CD4-positive, alpha-beta T cell treated with Interleukin-4 for 1 hour (primary cell): ENCODE measurements at places on chromosomes 3 and 15.

DNA sequence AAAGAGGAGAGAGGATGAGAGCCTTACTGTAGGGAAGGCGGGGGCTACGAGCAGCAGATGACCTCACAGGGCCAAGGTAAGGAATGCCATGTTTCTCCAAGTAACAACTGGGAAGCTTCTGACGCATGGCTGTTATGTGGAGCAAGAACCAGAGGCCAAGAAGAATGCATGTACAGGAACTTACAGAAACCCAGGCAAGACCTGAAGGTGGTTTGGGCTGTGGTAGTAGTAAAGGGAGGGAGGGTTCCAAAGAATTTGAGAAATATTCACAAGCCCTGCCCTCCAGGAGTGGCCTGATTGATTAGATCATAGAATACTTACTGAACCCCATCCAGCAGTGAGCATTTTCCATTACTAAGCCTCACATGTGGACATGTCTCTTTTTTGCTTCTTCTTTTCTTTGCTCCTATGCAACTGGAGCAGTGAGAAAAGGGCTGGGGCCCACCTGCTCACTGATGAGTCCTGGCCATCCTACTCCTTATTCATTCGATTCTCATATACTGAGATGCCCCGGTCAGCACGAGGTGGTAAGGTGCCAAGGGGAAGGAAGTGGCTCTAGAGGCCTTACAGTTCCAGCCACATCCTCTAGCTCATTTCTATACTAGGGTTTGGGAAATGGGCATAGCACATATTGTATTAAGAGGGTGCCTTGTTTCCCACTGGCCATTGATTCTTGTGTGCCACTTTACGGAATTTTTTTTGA is 8.3 kb upstream of the SLC12A8 start:
- DNase-seq, result no peak

DNA sequence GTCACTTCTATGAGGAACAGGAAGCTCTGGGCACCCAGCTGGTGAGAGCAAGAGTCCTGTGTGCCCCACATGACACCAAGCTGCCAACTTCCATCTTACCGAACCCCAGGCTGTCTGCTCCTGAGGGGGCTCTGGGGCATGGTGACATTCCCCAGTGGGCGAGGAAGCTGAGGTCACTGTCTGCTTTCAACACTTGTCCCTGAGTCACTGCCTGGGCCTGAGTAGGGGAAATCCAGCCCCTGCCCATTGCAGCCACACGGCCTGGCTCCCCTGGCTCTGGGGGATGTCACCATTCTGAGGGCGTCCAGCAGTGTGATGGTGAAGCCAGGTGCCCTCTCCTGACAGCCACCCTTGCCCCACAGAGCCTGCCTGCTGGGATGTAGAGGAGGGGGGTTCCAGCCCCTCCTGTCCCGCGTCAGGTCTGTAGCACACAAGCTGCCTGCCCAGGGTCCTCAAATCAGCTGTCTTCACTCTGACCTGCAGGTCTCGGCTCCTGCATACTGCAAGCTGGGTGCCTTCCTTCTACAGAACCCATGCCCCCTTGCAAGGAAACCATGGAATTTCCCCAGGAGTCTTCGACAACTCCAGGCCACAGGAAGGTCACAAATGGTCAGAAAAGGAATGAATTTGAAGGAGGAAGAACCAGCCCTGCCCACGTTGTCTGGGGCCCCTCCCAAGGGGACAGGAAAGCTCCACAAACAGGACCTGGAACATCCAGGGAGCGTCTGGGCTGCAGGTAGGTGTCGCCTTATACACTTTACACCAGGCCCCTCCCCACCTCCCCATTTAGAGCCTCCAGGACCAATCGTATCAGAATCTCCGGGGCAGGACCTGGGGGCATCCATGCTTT is 69.9 kb upstream of the GATM start:
- DNase-seq, result no peak

GRCh38 chr3:160401291-160402095 is 2.0 kb downstream of the SMC4 start:
- DNase-seq, result peak; percentile 20

GRCh38 chr3:194404365-194405140 is 5.5 kb upstream of the GP5 start:
- no peak for DNase-seq

DNA sequence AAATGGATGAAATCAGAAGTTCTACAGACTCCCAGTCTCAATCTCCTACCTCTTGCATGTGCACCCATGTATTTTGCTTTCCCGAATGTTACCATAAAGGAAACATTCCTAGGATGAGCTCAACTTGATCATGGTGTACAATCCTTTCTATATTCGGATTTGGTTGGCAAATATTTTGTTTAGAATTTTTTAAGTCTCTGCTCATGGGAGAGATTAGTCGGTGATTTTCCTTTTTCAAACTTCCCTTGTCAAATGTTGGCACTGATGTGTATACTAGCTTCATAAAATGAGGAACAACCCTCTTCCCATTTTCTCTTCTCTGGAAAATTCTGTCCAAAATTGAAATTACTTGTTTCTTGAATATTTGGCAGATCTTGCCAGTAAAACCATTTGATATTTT is 317.6 kb upstream of the RASGRP1 start:
- DNase-seq, result no peak

DNA sequence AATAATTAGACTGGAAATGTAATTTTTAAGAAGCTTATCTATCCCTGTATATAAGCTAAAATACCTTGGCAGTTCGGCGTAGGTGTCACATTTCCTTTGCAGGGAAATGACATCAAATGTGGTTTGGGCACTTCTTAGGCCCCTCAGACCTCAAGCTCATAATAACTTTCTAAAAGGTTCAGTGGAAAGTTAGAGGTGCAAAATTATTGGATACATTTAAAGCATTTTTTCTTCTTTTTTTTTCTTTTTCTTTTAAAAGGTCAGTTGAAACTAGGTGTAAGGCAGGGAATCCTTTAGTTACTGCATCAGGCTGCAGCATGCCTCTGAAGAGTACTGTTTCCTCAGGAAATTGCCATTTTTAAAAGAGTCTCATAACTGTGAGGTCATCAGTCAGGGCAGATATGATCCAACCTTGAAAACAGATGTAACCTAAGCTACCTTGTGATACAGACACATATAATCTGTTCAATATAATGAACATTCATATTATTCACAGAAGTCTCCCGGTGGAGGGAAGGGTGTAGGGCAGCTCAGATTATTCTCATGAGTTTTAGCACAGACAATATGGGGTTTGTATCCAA is 4.8 kb downstream of the SACM1L start:
- DNase-seq, result peak; percentile 73

- peak; percentile 21 for DNase-seq
Measured at GRCh38 chr15:52503788-52504496, 24.7 kb downstream of the MYO5A start.

DNA sequence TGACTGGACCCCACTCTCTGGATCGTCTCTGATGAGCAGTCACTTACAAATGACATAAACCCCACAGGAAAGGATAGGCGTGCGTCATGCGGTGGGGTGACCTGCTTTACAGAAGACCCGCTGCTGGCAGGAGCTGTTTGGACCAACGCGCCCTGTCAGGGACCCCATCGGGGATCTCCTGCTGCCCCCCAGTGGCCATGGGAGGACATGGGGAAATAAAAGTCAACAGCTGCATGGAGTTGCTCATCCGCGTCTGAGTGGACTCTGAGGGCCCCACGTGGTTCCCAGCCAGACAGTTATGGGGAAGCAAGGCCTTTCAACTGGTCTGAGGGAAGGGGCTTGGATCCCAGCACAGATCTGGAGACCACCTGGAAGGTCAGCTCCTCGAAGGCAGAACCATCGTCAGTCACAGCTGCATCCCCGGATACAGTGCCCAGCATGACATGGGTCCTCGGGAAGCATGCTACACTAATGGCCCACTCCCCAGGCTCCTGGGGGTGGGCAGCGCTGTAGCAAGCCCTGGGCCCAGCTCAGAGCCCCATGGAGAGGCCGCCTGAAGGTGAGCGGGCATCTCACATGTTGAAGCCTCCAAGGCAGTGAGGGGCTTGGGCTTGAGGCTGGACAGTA is 32.1 kb downstream of the PTH1R start:
- peak; percentile 82 for DNase-seq

DNA sequence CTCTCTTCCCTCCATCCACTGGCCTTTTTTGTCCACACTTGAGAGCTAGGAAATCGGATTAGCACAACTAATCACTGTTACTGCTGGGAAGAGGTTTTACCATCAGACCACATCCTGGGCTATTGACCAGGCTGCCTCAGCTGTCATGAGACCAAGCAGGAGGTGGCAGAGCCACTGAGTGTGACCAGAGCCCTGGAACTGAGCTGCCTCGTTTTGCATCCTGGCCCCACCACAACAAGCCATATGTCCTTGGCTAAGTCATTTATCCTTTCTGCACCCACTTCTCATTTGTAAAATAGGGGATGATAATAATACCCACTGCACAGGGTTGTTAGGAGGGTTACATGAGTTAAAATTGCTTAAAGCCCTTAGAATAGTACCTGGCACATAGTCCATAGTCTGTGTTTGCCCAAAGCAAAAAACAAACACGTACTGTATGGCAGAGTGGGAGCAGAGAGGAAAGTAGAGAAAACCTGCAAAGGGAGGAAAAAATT is 34.1 kb downstream of the TMEM158 start:
- DNase-seq, result no peak

- no peak for DNase-seq
Measured at GRCh38 chr15:58010983-58011382, 54.5 kb downstream of the ALDH1A2 start.

DNA sequence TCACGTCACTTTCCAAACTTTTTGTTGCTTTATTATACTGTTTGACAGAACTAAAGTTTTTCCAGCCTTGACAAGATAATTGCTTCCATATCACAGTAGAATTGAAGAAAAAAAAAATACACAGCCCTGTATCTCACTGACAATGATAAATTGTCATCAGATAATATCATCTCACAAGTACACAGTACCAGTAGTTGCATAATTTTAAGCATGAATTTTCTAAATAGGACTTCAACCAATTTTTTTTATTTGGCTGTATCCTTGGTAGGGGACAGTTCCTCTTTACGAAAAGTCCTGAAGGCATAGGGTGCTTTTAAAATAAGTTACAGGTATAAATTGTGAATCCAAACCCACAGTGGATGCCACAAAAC is 230.7 kb downstream of the ATP8B4 start:
- no peak for DNase-seq

DNA sequence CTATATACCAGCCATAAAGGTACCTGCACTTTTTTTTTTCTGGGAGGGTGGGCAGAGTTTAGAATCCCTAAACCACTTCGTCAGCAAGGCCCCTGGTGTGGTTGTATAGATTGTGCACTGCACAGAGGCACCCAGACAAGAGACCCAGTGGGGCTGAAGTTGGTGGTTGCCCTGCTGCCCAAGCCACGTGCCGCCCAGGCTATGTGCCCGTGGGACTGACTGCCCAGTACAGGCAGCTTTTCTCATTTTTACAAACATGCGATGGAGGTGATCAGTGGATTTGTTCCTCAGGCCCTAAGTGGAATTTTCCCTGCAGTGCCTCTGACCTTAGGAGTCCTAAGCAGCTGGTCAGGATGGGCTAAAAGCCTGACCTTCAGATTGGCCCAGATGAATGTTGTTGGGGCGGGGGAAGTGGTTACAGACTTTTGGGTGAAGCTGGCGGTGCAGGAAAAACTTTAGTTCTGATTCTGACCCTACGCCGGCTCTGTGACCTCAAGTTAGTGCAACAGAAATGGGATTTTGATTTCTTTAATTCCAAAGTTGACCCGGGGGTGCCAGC is 34.9 kb upstream of the LIMD1 start:
- DNase-seq, result no peak

GRCh38 chr3:119469418-119470189 is 841 bp downstream of the POGLUT1 start:
- peak; percentile 21 for DNase-seq

- no peak for DNase-seq
Measured at GRCh38 chr15:88258093-88258641, 1.6 kb upstream of the NTRK3 start.

GRCh38 chr3:171401432-171401831 is 58.8 kb downstream of the TNIK start:
- DNase-seq, result no peak
